Ureter (tissue), 1 donor: ENCODE measurements at places on chromosomes 2 and 18. TPM values are rescaled to one million over a fixed set of nuclear protein-coding genes. Genes with fewer than 3 reads are reported as not detected.

DNA sequence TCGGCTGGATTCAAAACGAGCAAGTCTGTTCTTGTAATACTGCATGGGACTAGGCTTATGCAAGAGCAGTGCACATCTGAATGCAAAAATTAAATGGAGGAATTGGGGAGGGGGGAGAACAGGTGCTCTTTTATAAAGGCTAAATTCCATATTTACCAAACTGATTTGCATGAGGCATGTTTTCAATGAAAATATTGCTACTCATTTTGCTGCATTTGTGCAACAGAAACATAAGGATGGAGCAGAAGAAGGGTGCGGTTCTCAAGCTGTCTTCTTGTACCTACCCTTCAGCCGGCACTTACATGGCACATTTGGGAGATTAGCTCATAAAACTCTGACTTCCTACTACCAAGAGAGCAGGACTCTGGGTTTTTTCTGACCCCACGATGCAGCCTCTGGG is 256.4 kb downstream of the CDCA7 start:
- DNase-seq, result no peak

Gene PECR
- 6.3 TPM for total RNA-seq

- no peak for DNase-seq
Observed at GRCh38 chr18:22822841-22823508, 110.2 kb upstream of the RBBP8 start.

Gene CFC1
- total RNA-seq, result not detected

DNA sequence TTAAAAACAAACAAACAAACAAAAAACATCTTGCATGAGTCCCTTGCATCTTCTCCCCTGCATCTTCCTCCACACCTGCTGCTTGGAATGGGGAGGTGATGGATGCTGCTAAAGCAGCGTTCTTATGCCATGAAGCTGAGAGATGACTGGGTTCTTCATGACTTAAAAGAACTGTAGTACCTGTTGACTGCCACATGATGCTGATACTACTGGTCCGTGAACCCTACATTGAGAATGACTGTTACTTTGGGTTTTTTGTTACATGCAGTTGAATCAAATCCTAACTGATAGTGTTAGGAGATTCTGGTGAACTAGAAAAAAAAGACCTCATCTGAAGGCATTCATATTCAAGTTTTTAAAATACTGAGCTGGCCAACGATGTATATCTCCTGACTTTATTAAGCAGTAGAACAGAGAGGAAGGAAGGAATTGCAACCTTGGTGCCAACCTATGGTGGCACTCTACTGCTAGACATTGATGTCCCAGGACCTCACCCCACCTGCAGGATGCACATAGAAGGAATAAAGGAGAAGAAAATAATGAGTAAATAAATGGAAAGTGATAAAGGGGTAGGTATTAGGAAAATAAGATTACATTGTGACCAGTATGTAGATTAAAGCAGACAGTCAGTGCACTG is 63.2 kb upstream of the SPAG16 start:
- DNase-seq, result no peak
